ENCODE measurements at places on chromosomes 3 and 15.

- DNase-seq = no peak
Measured at GRCh38 chr3:16462679-16463078, 50.8 kb downstream of the RFTN1 start.

DNA sequence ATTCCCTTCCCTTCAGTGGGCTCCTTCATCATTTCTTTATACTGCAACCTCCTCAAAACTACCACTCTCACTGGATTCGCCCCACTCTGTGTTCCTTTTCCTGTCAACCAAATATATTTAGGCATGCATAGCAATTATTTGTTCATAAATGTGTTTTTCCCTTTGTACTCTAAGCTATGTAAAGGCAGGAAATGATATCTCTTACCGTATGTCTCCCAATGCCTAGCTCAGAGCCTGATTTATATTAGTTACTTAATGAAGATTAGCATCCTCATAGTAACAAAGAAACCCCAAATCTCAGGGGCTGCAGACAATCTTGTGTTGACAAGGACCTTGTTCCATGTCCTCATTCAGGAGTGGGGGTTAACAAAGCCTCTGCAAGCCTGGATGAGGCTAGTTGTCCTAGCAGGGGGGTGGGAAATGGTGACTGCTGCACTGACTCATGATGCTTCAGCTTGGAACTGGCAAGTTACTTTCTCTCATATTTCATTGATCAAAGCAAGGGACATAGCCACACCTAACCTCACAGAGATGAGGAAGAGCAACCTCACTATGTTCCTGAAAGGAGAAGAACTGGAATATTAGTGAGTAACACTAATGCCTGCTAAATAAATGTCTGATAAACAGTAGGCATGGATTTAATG is 15.2 kb downstream of the PHLDB2 start:
- peak; percentile 55 for DNase-seq

DNA sequence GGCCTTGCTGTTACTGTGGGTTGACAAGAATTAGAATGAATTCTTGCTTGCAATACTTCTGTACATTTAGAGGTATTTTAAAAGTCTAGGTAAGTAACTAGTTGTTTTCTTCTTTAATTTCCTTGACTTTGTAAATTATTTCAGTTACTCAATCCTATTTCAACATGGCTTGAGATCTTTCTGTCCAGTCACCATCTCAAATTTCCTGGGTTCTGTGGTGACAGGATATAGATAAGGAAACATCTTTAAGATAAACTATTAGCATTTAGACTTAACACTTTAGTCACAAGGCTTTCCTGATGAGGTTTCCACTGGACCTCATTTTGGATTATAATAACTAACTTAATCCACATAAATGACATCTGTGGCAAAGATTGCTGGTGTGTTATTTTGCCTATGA is 195.9 kb upstream of the DPH6 start:
- DNase-seq = no peak

GRCh38 chr3:69881756-69882428 is 117.6 kb upstream of the SAMMSON start:
- DNase-seq = no peak

DNA sequence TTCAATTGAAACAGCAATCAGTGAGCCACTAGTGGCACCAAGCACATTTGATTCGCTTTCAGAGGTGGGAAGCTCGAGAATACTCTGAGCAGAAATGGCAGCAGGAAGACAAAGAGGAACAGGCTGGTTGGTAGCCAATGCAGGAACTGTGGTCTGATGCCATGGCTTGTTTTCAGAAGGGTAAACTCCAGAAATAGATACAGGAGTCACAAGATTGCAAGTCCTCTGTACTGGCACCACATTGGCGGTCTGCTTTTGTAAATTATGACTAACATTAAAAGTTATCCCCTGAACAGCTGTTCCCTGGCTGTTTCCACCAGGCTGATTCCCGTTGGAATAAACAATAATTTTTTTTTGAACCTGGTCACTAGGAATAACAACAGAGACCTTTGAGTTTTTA is 35.5 kb downstream of the USF3 start:
- DNase-seq = no peak

DNA sequence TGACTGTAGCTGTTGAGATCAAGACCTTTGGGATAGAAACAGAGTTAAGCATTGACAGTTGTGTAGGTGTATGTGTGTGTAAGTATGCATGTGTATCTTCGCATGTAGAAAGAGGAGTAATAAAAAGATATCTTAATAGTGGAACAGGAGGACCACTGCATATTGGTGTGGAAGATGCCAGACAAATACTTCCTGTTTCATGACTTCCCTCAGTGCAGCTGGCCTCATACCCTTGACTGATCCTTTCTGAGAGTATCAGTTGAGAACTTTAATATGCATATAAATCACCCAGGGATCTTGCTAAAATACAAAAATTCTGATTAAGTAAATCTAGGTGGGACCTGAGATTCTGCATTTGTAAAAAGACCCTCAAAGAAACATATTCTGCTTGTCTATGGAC is 8.5 kb upstream of the ZBED2 start:
- DNase-seq = no peak

- DNase-seq = no peak
Measured at GRCh38 chr3:119408243-119408950, 55.0 kb downstream of the TMEM39A start.

- DNase-seq = no peak
Measured at GRCh38 chr3:4856986-4857385, 122.3 kb upstream of the BHLHE40 start.

DNA sequence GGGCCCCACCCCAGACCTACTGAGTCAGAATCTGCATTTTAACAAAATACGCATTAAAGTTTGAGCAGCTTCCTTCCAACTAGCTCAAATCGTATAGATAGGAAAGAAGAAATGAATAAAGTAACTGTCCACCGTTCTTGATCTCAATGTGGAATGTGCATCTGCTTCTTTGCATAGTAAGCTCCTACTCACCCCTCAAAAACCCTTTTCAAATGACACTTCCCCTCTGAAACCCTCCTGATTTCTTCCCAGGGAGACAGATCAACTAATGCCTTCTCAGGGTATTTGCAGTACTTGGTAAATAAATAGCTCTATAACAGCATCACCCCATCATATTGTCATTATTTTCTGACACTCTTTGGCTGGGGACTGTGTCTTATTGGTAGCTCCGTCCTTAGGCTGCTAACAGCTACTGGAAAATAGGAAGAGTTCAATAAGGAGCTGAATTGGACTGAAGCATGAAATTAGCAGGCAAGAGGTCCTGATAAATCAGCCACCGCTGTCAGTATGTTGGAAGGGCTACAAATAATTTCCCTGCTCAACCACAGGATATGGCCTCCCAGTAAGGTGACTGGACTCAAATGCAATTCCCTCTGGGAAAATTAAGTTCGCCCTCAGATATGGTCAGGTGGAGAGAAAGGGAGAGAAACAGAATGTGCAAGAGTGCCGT is 10.2 kb downstream of the OXTR start:
- no peak for DNase-seq

- peak; percentile 38 for DNase-seq
Measured at GRCh38 chr3:157204431-157204830, 44.5 kb upstream of the CCNL1 start.

DNA sequence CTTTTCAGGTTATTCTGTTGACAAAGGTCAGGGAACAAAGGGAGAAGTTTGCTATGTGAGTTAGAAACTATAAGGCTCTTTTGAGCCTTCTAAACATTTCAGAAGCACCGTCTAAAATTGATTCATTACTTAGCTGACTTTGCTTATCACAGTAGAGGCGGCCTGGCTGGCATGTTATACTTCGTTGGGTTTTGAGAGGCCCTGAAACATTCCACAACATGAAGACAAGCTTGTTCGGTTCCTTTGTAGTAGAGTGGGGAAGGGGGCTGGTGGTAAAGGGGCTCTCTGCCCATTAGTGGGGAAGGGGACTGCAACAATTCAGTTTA is 23.6 kb downstream of the ZBTB38 start:
- no peak for DNase-seq

- no peak for DNase-seq
Measured at GRCh38 chr3:76487446-76487845, 552.5 kb upstream of the ROBO2 start.

DNA sequence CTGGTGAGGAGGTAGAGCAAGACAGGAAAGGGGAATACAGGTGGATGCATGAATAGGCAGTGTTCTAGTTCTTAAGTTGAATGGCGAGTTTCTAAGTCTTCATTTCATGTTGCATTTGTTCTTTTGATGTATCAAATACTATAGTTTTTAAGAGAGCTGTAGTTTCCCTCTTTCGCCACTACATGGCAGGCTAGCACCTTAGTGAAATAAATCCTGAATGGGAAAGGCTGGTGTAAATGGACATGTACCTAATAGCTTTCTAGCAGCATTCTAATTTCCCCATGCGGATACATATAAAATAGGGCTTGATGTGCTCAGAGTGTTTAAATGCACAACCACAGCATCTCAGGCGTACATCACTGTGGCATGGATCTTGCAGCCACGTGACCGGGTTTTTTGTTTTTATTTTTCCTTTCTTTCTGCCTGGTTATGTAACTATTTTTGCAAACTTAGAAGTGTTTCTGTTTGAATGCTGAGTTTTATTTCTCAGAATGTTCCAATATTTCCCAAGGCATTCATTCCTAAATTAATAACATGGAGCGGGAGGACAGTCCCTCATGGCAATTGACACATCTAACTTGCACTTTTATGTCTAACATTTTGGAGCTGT is 23.5 kb upstream of the CLN6 start:
- DNase-seq = peak; percentile 82

DNA sequence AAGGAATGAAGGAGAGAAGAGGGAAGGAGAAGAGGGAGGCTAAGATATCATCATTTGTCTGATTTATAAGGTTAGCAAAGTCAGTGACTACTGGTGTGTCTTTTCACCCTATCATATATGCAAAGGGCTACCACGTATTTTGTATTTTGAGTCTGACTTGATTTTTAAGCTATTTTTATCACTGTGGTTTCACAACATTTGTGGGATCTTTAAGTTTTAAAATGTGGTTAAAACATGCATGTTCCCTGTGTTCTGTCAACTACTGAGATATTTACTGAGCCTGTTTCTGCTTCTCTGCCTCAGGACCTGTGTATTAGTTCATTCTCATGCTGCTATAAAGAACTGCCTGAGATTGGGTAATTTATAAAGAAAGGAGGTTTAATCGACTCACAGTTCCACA is 22.5 kb upstream of the SPTSSB start:
- DNase-seq = no peak

- DNase-seq = no peak
Measured at GRCh38 chr3:131356006-131356595, 25.5 kb upstream of the NUDT16 start.
